ENCODE measurements at places on chromosomes 2 and 18. TPM values are rescaled to one million over a fixed set of nuclear protein-coding genes. Genes with fewer than 3 reads are reported as not detected.

CHRNG gene
- total RNA-seq: not detected

ST3GAL5 gene
- 17.4 TPM for total RNA-seq

LYG2 gene
- 16.0 TPM for total RNA-seq

BCL11A gene
- 67.1 TPM for total RNA-seq

CYP27C1 gene
- total RNA-seq: 2.9 TPM

LYPD1 gene
- not detected for total RNA-seq

UGT1A6 gene
- 26.3 TPM for total RNA-seq

ZSWIM2 gene
- not detected for total RNA-seq

SFTPB gene
- total RNA-seq: not detected

STEAP3 gene
- total RNA-seq: 19.9 TPM

IRS1 gene
- total RNA-seq: 18.4 TPM

PSD4 gene
- 83.2 TPM for total RNA-seq

GRHL1 gene
- total RNA-seq: 233 TPM

DOK1 gene
- total RNA-seq: 3.4 TPM

CENPA gene
- total RNA-seq: 1.9 TPM

KCNE4 gene
- 2.4 TPM for total RNA-seq

FECH gene
- total RNA-seq: 40.8 TPM

LRRC30 gene
- not detected for total RNA-seq

LBX2 gene
- total RNA-seq: not detected

GPATCH11 gene
- 5.1 TPM for total RNA-seq

SKOR2 gene
- not detected for total RNA-seq

SIX2 gene
- 0.34 TPM for total RNA-seq

IMPA2 gene
- total RNA-seq: 348 TPM

KCNK3 gene
- total RNA-seq: 1.1 TPM

TRIM54 gene
- total RNA-seq: not detected

FNDC4 gene
- total RNA-seq: 5.1 TPM
